ENCODE measurements at places on chromosomes 3 and 15. TPM values are rescaled to one million over a fixed set of nuclear protein-coding genes. Genes with fewer than 3 reads are reported as not detected.

The GPR149 gene
- total RNA-seq = not detected

The ADCY5 gene
- total RNA-seq = 0.13 TPM

The CNTN4 gene
- 0.81 TPM for total RNA-seq

The ISL2 gene
- 0.33 TPM for total RNA-seq

The ABI3BP gene
- total RNA-seq = 0.49 TPM

The KLHL40 gene
- total RNA-seq = not detected

The PIGZ gene
- 0.98 TPM for total RNA-seq

The MAP2K1 gene
- 26.1 TPM for total RNA-seq

Data from mesangial cell (primary cell).